ENCODE measurements at places on chromosomes 2 and 18.

- DNase-seq, result no peak
Observed at GRCh38 chr2:29267720-29268119, 152.5 kb downstream of the CLIP4 start.

DNA sequence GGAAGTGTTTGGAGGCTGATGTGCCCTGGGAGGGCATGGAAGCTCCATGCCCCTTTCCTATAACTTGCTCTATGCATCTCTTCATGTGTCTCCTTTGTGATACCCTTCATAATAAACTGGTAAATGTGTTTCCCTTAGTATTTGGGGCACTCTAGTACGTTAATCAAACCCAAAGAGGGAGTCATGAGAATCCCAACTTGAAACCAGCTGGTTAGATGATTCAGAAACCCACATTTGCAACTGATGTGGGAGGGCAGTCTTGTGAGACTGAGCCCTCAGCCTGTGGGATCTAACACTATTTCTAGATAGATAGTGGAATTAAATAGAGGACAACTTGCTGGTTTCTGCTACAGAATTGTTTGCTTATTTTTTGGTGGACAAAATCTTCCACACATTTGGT lies 20.3 kb downstream of the ANKRD30B start:
- no peak for DNase-seq

- no peak for DNase-seq
Observed at GRCh38 chr2:238504181-238504931, 77.6 kb downstream of the ASB1 start.

GRCh38 chr2:172806493-172806892 lies 70.8 kb downstream of the RAPGEF4 start:
- no peak for DNase-seq

DNA sequence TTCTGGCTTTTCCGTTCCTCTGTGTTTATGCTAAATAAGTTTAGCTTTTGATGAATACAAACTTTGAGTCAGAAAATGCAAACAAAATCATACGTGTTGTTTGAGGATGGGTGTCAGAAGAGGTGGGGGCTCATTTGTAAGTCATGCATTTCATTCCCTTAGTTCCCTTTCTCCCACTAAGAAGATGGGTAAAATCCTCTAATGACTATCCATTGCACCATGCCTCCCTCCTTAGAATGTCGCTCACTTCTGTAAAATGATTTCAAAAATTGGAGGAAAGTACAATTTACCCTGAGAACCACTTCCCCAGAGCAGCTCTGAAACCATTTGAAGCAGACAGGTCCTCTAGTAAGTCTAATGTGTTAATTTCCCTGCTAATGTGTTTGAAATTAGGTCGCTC lies 629.6 kb upstream of the VRK2 start:
- no peak for DNase-seq

All from stimulated activated CD4-positive, alpha-beta T cell treated with anti-CD3 and anti-CD28 coated beads, Interleukin-12 subunit alpha, Interleukin-12 subunit beta, amount 100 ng/mL, for 4 hours (primary cell).